NCI-H446 treated with DMSO at 0.1 percent for 48 hours (cell line): ENCODE measurements at places on chromosomes 13 and 19.

GRCh38 chr13:33862016-33862415, 44.1 kb downstream of the RFC3 start:
- DNase-seq = no peak

DNA sequence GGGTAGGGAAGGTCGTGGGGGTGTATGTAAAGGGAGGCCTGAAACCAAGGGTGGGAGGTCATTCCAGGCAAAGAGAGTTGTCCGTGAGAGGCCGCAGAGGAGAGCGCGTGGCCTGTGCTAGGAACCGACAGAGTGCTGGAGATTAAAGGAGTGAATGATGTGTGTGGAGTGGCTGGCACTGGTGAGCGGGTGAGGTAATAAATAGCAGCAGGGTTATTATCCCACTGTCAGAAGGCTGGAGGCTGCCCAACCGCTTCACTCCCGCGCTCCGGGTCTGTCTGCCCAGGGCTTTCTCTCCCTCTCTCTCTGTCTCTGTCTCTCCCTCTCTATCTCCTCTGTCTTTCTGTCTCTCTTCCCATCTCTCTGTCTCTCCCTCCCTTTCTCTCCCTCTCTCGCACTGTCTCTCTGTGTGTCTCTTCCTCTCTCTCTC, 17.4 kb downstream of the ZNF579 start:
- peak; percentile 59 for DNase-seq

- DNase-seq = no peak
Measured at GRCh38 chr13:90618133-90618532, 729.4 kb upstream of the MIR17HG start.

DNA sequence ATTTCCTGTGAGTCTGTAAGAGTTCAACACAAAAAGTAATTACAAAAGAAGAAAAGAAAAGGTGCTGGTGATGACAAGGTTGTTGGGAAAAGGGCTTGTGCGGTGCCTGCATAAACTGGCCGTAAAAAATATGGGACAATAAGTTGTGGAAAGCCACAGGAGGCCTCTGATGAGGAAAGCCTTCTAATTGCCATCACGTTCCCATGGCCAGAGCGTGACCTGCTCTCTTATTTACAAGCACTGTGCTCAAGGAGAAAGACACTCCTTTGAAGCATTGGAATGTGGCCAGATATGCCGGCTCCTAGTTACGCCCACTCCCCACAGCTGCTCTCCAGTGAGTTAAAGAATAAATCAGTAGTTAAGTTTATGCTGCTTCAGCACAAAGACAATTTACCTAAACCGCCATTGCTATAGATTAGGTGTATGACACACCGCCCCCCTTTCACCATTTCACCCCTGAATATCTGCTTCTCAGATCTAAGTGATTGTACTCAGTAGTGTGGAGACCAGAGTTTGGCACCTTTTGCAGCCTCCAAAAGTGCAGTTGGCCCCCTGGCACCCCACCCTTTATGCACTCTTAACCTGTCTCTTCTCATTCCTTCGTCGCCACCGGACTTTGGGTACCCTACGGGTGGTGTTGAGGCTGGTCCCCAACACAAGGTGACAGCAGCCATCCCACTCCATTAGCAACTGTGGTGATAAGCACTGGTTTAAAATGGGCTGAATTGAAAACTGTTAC, 8.1 kb upstream of the PGLYRP1 start:
- DNase-seq = no peak

DNA sequence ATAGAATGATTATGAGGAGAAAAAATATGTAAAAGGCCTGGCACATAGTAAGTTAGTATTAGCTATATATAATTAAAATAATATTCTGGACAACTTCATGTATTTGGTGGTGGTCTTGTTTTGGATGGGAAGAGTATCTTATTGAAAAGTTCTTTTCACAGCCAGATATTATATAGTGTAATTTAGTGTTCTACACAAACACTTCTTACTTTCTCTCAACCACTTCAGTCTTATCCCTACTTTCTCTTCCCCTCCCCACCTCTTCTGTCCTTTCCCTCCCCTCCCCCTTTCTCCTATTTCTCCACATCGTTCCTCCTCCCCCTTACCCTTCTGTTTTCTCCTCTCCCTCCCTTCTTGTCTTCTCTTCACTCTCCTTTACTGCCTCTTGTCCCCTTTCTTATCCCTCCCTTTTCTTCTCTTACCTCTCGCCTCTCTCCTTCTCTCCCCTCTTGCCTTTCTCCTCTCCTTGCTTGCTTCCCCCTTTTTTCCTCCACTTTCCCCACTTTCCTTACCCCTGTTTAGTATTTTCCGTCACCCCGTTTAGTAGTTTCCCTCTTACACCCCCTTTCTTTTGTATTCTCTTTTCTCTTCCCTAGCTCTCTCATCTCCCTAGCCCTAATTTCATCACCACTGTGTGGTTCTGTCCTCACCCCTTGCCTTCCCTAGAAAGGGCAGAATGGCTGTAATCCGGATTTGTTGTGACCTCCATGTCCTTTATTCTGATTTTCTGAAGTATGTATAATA, 107.2 kb upstream of the MLNR start:
- DNase-seq = no peak

DNA sequence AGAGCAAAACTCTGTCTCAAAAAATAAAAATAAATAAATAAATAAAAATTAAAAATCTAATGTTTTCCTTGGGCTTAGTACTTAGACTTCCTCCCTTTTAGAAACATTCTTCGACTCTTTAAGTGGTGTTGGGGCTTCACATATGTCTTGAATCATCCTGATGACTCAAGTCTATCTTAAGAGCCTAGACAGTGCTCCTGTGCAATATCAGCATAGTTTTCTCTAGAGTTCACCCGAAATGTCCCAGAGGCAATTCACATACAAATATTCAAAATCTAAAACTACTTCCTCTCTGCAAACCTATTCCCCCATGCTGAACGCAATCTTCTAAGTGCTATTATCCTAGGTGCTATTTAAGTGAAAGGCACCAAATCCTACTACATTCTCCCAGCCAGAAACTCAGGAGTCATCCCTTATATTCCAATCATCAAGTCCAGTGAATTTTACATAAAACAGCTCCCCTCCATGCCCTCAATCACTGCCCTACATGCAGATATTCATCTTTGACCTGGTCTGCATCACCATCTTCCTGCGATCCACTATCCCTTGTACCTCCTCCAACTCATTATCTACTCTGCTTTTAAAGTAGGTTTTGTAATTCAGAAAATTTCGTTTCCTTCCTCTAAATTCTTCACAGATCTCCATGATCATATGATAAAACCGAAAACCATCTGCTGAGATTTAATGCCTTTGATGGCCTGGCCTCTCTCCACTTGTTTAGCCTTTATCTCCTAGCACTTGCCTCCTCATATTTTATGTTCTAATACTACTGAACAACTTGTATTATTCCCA, 102.7 kb downstream of the ELF1 start:
- DNase-seq = no peak

DNA sequence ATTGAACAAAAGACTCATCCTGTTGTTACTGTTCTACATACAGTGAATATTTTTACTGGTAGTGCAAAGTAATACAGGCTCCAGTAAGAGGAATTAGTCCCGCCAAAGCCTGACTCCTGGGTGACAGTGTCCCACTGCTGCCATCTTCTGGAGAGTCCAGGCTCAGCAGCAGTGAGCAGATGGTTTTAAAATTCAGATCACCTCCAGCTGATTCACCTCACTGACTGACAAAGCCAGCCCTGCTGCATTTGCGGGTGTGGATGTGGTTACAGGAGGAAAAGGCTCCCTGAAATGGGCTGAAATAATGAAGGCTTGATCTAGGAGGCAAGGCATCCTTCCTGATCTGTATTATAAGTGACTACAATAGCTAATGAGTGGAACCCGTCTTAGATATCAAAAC, 18.3 kb downstream of the PABPC3 start:
- DNase-seq = peak; percentile 35

DNA sequence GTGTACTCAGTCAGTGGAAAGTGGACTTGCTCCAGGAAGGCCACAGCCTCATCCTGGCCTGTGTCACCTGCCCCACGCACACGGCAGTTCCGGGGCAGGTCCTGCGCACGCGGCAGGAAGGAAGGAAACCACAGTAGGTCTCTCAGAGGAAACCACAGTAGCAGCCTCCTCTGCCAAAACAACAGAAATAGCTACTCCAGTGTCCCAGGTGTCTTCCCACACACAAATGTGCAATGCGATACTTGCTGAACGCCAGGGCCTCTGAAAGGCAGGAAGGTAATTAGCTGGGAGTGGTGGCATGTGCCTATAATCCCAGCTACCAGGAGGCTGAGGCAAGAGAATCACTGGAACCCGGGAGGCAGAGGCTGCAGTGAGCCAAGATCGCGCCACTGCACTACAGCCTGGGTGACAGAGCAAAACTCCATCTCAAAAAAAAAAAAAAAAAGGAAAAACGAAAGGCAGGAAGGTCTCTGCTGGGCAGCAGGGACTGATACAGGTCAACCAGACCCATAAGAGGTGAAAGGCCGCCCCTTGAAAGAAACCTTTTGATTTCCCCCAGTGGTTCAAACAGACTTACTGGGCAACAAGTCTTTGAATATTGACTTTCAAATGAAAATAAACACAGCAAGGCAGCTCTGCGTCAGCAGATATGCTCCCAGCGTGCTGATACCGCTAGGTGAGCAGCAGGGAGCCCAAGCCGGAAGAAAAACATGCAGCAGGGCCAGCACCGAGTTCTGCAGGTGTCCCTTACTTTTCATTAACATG, 49.5 kb downstream of the CRYL1 start:
- DNase-seq = no peak

DNA sequence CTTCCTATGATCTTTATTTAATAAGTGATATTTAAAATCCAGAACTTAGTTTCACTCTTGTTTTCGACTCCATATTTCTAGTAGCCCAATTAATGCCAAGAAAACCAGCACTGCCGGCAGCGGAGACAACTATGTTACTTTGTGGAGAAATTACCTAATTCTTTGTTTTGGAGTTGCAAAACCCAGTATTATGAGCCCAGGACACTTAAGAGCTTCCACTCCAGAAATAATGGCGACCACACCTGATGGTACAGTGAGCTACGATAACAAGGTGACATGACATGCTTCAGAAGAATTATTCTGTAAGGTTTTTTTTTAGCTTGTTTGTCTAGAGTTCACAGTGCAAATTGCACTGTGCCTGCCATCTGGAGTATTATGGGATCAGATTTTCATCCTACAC, 136.4 kb downstream of the ZAR1L start:
- DNase-seq = no peak

DNA sequence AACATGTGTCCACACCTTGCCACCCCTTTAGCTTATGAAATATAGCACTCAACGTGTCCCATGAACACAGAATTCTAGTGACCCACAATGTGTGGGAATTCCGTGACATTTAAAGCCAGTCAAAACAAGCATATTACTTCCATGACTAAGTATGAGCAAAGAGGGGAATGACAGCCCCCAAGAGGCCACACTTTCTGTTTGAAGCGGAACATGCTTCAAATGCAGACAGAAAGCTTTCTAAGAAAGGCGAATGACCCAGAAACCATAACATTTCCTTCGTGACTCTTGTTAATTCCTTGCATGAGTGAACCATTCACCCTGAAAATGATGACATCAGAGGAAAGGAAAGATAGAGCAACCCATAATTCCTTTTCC, 122.0 kb upstream of the FNDC3A start:
- no peak for DNase-seq

DNA sequence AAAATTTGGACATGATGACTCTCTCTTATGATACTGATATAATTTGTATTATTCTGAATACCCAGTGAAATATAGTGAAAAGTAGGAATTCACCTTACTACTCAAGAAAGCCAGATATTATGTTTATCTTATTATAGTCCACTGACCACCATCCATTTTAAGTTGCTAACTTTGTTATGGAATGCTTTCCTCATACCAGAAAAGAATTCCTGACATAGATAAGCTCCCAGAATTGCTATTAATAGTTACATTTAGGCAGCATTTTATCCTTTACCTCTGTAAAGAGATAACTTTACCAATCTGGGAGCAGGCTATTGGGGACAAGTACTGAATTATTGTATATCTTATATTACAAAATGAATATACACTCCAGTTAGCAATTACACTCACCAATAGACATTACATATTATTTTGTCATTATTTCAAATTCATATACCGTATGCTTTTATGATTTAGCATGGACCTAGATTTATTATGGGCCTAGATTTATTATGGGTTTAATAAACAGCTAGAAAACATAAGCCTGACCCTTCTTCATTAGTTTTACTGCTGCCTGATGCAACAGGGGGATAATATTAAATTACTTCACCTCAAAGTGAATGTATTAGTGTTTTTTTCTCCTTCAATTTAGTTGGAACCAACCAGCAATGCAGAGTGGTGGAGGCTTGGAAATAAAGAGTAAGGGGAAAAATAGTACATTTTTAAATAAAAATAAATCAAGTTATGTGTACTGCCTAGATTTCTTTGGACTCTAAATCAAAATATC, 1886.1 kb downstream of the PCDH9 start:
- DNase-seq = no peak

- no peak for DNase-seq
Measured at GRCh38 chr13:104198801-104199200, 1132.6 kb upstream of the SLC10A2 start.

- no peak for DNase-seq
Measured at GRCh38 chr19:38319421-38320258, at the start of gene KCNK6. KCNK6 (plus strand) TSS chr19:38319845; CDS start chr19:38319951, 106 bp downstream.

GRCh38 chr13:110449219-110450015, 112.1 kb downstream of the RAB20 start:
- no peak for DNase-seq

GRCh38 chr19:16544473-16545231, 2.4 kb upstream of the CHERP start:
- no peak for DNase-seq

GRCh38 chr13:106560821-106561220, 7.1 kb downstream of the ARGLU1 start:
- no peak for DNase-seq

DNA sequence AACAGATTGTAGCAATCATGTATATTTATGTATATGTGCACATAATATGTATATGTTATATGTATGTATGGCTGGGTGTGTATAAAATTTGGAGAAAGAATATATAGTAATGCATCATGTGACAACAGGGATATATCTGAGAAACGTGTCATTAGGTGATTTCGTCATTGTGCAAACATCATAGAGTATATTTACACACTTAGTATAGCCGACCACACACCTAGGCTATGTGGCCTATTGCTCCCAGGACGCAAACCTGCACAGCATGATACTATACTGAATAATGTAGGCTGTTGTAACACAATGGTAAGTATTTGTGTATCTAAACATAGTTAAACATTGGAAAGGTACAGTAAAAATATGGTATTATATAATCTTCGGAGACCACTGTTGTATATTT, 43.8 kb downstream of the ESD start:
- DNase-seq = no peak

- no peak for DNase-seq
Measured at GRCh38 chr19:43781630-43782310, 997 bp upstream of the KCNN4 start.

DNA sequence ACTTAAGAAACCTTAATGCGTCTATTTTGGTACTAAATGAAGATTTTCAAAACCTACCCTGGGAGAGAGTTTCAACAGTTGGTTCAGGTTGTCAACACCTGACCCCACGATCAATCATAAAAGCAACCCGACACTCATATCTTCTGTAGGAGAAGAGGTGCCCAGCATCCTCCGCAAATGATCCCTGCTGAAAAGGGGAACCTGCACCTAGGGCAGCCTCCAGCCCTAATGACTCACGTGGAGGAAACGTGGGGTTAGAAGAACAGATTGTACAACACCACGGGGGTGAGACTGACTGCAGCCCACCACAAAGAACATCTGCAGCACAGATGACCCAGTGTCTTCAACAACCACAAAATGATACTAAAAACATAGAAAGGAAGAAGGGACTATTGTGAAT, 116.3 kb downstream of the RAB20 start:
- DNase-seq = no peak

GRCh38 chr13:48493066-48493765, 39.7 kb downstream of the RCBTB2 start:
- DNase-seq = no peak
